ENCODE measurements at places on chromosomes 7 and 10.
A peak's percentile ranks its signal among the peaks of the same experiment; 100 is the strongest.

GRCh38 chr7:70405241-70405640, 726.7 kb upstream of the GALNT17 start:
- no peak for DNase-seq

- no peak for DNase-seq
These were observed 50.5 kb downstream of the PRF1 start for GRCh38 chr10:70551971-70552422.

DNA sequence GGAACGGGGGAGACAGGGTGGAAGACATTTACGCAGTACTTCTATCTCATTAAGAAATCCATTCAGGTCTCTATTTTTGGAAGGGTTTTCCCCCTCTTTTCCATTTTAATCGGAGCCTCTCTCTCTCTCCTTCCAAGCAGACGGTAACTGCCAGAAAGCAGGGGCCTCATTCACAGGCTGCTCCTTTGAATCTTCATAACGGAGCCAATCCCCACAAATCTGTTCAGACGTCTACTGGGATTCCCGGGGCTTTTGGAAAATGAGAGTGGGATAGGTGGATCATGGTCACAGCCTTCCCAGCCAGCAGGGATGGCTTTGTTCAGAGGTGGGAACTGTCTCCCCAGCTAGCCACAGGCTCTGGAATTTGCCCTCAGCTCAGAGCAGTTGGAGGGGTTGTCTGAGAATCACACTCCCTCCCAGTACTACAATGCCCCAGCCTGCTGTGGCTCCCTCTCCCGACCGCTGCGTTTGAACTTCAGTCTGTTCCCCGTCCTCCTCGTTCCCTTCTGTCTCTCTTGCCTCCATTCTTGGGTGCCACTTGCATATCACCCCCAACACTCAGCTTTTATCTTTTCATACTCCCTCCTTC, 413.6 kb downstream of the PLXNA4 start:
- DNase-seq: no peak

DNA sequence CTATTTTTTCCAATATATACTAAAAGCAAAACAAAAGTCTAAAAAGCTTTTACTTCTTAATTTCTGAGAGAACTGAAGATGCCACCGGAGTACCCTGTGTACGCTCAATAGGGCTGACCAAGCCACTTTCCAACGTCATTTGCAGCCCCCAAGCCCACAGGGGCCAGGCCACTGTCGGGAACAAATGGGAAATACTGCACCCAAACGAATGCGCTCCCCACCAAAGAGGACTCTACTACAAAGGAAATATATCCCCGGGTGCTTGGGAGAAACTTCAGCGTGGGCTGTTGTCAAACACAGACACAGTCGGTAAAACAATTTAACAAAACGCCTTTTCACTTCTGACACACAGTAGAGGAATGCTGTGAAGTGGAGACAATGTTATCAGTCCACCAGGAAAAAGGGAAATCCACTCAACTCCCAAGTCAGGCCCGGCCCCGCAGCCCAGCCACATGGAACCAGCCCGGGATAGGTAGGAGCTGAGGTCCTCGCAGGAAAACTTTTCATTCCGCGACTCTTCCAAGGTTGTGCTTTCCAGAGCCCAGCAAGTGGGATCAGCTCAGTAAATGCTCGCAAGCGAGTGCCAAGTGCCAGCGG, 1.4 kb downstream of the PARD3 start:
- DNase-seq: no peak

DNA sequence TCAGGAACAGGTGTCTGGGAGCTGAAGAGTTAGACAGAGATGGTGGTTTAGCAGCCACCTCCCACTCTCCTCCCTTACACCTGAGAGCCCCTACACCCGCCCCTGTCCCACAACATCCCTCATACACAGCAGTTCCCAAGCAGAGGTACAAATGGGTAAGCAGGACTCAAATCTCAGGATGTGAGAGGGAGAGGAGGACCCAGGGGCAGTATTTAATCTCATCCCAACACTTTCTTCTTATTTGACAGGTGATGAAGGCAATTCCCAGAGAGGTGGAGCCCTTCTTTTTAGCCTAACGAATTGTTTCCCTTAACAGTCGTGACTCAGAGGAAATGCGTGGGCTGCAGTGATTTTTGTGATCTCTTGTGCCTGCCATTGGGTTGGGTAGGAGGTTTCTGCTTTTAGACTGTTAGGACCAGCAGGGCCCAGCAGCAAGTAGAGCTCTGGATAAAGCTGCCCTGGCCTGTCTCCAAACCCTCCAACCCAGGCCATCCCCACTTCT, 191.3 kb downstream of the HECW1 start:
- no peak for DNase-seq

- DNase-seq: no peak
These were observed 6.1 kb downstream of the ZNF277 start for GRCh38 chr7:112212571-112212970.

DNA sequence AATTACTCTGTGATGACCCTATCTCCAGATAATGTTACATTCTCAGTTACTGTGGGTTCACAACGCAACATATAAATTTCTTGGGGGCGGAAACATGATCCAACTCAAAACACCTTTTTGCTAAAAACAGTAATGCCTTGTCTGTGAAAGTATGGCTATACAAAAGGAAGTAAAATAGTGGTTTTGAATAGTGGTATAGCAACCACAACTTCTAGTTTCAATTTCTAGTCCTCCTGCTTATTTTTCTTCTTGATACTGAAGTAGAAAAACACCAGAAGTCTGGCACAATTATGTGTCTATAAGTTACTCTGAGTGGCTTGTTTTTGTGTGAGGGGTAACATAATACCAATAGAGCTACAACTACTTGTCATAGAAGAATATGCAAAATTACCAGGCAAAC, 21.5 kb upstream of the ZNF800 start:
- DNase-seq: no peak

GRCh38 chr7:11831156-11831735, 752 bp downstream of the THSD7A start:
- DNase-seq: peak; percentile 39

DNA sequence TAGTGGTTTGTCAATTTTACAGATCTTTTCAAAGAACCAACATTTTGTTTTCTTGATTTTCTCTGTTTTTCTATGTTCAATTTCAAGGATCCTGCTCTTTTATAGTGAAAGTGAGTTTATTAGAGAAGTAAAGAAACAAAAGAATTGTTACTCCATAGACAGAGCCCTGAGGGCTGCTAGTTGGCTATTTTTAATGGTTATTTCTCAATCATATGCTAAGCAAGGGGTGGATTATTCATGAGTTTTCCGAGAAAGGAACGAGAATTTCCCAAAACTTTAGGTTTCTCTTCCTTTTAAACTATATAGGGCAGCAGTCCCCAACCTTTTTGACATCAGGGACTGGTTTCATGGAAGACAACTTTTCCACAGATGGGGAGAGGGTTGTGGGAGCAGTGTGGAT, 165.0 kb downstream of the CCSER2 start:
- DNase-seq: no peak

- DNase-seq: no peak
These were observed 12.8 kb upstream of the MMP21 start for GRCh38 chr10:125788156-125789034.

GRCh38 chr10:123093489-123093888, 42.3 kb upstream of the HMX3 start:
- no peak for DNase-seq

DNA sequence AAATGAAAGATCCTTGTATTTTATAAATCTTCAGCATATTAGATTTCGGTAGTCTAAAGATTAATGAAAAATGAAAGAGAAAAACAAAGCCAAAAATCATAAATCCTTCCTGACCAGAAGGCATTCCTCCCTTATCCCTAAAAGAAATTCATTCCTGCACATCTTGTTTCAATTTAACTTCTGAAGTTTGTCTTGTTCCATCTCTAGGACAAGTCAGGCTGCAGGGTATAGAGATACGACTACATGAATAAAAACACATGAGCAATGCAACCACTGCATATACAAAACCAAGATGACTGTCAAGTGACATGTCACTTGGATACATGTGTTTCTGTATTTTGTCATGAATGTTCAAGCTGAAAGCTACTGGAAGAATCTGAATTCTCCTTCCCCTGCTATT, 214.9 kb downstream of the JAZF1 start:
- DNase-seq: no peak

GRCh38 chr7:2232766-2233520, at the start of gene MAD1L1:
Gene MAD1L1 (minus strand): TSS chr7:2232945. CDS start chr7:2230133, 2,812 bp downstream.
- DNase-seq: peak; percentile 76

DNA sequence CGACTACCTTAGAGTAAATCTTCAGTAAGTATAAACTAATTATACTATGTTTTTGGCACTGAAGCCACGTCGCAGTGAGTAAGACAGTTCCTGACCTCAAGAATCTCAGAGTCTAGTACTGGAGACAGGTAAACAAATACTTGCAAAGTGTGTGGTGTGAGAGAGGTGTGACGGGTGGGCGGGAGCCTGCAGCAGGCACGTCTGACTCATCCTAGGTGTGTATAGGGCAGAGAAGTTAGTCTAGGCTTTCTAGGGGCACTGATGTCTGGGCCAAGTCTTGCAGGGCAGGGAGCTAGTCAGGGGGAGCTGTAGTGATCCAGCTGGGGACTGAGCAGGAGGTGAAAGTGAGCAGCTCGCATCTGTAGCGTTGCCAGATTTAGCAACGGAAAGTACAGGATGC, 35.9 kb upstream of the SFTPD start:
- no peak for DNase-seq

DNA sequence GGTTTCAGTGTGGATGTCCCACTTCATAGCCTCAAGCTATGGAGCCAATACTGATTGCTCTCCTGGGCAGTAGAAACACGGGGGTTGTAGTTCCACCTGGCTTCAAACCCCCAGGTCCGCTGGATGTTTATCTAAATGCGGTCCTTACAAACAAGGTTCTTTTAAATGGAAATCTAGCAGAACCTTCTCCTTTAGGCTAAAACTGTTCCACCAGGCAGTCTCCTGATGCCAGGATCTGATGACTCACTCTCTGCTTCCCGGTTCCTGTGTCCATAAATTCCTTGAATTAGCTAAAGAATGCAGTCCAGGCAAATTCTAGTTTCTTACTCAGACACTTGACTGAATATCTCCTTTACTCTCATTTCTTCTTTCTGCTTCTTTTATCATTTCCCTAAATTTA, 108.4 kb upstream of the FAM3C start:
- no peak for DNase-seq

DNA sequence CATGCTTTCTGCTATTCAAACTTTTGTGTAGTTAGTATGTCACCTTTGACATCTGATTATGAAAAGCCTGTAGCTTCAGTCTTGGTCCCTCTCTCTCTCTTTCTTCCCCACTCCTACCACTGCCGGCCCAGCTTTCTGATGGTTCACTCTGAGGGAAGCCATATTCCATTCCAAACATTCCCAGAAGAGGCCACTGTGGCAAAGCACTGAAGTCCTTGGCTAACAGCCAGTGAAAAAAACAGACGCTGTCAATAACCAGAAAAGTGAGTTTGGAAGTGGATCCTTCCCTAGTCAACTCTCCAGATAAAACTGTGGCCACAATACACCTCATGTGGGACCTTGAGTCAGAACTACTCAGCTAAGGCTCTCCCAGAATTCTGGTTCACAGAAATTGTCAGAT, 950.7 kb upstream of the PHF14 start:
- no peak for DNase-seq

DNA sequence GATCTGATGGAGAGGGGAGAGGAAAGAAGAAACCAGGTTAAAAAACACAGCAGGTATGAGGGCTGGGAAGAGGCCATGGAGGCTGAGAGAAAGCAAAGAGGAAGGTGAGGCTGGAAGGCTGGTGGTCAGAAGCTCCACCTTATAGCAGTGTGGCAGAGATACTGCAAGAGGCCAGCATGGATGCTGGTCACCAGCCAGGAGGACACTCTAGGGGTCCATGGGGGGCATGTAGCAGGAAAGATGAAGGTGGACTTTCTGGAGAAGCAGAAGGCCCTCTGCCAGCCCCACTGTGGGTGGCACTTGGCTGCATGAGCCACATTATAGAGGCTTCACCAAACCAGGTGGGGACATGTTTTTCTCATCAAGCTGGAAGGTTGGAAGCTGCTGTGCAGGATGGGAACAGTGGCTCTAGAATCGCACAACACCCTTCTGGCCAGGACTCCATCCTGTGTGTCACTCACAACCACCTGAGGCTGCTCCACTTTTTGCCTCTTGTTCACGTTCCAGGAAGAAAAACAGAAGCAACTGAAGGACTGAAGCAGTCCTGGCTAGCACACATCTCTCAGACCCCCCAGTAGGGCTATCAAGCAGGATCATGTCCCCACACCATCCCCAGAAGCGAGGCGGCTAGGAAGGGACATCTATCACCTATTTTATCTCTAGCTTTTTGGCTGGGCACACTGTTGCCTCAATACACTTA, 587.5 kb upstream of the MGMT start:
- no peak for DNase-seq

DNA sequence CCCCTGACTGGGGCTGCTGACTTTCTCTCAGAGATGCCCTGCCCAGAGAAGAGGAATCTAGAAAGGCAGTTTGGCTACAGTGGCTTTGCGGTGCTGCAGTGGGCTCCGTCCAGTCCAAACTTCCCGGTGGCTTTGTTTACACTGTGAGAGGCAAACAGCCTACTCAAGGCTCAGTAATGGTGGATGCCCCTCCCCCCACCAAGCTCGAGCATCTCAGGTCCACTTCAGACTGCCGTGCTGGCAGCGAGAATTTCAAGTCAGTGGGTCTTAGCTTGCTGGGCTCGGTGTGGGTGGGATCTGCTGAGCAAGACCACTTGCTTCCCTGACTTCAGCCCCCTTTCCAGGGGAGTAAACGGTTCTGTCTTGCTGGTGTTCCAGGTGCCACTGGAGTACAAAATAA, 734.5 kb upstream of the LRRN3 start:
- DNase-seq: no peak

DNA sequence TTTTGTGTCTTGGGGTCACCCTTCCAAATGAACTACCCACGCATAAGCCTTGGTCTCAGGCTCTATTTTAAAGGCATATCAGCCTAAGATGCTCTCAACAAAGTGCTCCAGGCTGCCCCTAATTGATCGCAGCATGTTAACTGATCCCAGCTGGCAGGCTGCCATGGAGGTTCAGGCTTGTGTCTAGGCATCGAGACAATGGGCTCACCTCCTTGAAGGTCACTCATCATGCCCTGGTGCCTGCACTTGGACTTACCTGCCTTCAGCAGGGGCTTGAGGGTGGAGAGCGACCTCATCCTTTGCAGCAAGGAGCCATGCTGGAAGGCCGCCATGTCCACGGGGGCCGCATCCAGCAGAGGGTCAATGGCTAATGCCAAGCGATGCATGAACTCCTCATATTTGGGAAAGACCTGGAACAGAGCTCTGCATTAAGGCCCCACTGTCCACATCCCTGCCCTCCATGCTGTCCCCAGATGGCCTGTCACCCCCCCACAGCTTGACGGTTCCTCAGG, 17.8 kb downstream of the PYROXD2 start:
- DNase-seq: no peak

DNA sequence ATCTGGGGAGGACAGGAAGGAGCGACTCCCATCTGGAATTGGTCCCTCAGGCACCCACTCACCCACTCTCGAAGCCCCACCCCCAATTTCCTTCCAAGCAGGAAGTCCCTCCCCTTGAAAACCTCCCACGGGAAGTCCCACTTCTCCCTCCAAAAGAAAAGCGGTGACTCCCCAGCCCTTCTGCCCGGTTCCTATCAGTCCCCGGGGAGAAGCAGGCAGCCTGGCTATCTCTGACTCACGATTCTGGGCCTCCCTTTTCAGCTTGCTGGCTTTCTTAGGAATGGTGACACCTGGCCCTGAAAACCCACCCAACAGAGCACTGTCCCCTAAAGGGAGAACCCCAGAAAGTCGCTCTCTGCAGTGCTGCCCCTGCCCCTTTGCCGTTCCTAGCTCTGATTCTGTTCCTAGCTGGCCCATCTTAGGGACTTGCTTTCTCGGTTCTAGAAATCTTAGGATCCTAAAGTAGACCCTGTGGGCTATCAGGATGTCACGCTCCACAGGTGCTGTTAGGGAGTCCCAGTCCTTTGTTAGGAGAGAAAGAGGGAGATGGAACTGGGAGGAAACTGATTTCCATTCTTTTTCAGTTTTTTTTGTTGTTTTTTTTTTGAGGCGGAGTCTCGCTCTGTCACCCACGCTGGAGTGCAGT, 6.0 kb downstream of the TSC22D4 start:
- DNase-seq: no peak

Data from urinary bladder (tissue), 4 donors.